Neural progenitor cell (in vitro differentiated cells): ENCODE measurements at places on chromosomes 16 and 17. TPM values are rescaled to one million over a fixed set of nuclear protein-coding genes. Genes with fewer than 3 reads are reported as not detected.

GRCh38 chr17:50692448-50693035, 15.2 kb downstream of the ANKRD40 start:
- no peak overlapping the region for H3K27ac ChIP-seq
- H3K4me1 ChIP-seq = peaks cover 35% of the 10 kb centered on the region
- H3K27me3 ChIP-seq = no peaks in the 10 kb centered on the region
- peaks cover 5% of the 10 kb centered on the region for H3K36me3 ChIP-seq
- no peak overlapping the region for H3K4me3 ChIP-seq

DNA sequence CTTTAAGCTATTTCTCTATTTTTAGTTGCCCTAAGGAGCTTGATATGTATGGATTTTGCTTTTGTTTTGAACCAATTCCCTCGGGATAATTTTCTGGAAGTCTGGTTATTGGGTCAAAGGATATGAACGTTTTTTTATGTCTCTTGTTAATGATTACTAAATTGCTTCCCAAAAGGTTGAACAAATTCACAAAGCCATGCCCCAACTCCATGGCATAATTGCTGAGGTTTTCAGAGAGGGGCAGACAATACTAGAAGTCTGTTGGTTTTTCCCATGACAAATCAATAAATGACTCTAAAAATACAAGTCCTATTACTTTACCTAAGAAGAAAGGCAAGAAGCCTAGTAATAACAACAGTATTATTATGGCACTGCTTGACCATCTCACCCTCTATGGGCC, 11.4 kb upstream of the AKAP1 start:
- H3K4me3 ChIP-seq = no peak overlapping the region
- H3K36me3 ChIP-seq = no peaks in the 10 kb centered on the region
- H3K27me3 ChIP-seq = no peaks in the 10 kb centered on the region

TM4SF5 gene
- not detected in 2 replicates for total RNA-seq

FXR2 gene
- 42.7 and 65.5 TPM in 2 replicates for total RNA-seq

TXNDC17 gene
- 175 and 214 TPM in 2 replicates for total RNA-seq
